SIG-M5 (cell line): ENCODE measurements at places on chromosomes 7 and 10.

- DNase-seq = no peak
These were observed 213.5 kb upstream of the TMEM229A start for GRCh38 chr7:124246262-124246863.

DNA sequence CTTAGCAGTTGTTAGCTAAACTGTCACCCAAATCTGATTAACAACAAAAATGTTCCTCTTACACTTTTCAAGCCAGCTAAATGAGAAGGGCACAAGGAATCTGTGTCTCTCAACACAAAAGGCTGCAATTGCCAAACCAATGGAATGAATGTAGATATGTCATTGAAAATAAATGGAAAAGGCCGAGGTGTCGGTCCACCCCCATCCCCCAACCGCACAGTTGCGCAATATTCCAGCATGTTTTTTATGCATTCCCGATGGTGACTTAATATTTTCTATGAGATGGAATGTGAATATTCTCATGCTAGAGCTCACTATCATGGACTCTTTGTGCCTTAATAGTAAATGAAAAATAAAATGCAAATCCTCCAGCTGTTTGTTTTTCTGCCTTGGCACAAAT lies 181.6 kb upstream of the LRGUK start:
- DNase-seq = no peak

DNA sequence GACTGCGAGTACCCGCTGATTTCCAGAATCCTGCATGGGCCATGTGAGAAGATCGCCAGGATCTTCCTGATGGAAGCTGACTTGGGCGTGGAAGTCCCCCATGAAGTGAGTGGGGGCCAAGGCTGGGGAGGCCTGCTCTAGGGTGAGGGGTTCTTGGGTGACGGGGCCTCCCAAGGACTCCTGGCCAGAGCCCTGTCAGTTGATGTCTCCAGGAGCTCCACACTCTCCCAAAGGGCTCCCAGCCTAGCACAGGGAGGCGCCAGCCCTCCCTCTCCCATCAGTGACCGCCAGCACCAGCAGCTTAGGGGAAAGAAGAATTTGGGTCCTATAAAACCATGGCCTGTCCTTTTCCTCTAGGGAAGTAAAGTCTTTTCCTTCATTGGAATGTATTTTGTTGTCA lies 9.8 kb upstream of the ZNF22 start:
- no peak for DNase-seq

DNA sequence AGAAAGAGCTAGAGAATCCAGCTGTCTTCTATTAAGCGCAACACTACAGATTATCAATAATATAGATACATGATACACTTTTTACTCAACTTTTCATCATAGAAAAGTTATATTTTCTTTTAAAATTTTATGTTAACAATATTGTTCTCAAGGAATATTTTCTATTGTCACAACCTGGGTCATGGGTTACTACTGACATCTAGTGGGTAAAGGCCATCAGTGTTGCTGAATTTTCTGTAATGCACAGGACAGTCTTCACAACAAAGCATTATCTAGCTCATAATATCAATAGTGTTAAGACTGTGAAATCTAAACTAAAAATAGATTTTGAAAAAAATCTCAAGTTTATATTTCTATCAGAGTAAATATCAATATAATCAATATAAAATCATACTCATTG lies 209.8 kb downstream of the ZNF33B start:
- DNase-seq = no peak

GRCh38 chr7:41313171-41313570 lies 389.7 kb downstream of the INHBA start:
- DNase-seq = no peak

GRCh38 chr7:117043108-117043825 lies 90.0 kb downstream of the ST7 start:
- no peak for DNase-seq

DNA sequence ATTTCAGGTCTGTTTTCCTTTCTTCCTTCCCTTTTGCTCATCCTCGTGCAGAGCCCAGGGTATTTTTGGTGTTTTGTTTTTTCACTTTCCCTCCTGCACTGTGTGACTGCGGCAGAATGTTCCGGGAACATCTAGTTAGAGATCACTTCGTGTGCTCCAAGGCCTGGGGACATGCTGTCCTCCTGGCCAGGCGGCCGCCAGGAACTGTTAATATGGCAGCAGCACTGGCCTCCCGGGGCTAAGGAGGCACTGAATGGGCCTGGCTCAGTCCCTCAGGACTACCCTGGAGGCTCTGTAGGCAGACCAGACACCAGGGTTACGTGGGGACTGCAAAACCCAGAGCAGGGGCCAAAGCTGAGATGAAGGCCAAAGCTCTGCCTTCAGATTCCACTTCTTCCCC lies 43.1 kb upstream of the TCF7L2 start:
- DNase-seq = no peak

GRCh38 chr10:60572511-60573194 lies 183.0 kb upstream of the ANK3 start:
- DNase-seq = no peak

DNA sequence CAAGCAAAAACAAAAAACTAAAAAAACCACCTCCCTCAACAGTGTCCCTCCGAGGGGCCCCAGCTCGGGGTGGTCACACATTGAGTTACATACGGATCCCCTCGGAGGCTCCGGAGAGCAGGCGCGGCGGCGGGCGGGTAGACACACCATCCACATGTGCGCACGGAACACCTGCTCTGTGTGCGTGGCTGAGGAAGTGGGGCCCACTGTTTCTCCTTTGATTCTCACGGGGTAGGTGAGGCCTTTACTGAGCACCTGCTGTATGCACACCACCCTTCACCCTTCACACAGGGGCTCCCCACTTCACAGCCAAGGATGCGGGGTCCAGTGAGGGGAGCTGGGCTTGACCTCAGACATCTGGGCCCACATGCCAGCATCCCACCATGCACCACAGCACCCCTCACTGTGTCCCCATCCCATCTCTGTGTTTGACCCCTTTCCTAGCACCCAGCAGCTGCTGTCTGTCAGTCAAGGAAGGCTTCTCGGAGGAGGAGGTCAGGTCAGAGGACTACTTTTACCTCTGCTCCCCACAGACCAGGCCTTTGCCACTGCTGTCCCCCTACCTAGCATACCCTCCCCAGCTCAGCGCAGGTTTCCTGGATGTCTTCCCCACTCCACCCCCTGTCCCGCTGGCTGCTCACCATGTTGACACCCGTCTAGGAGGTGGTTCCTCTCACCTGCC lies 71.1 kb downstream of the MICALL2 start:
- DNase-seq = no peak

DNA sequence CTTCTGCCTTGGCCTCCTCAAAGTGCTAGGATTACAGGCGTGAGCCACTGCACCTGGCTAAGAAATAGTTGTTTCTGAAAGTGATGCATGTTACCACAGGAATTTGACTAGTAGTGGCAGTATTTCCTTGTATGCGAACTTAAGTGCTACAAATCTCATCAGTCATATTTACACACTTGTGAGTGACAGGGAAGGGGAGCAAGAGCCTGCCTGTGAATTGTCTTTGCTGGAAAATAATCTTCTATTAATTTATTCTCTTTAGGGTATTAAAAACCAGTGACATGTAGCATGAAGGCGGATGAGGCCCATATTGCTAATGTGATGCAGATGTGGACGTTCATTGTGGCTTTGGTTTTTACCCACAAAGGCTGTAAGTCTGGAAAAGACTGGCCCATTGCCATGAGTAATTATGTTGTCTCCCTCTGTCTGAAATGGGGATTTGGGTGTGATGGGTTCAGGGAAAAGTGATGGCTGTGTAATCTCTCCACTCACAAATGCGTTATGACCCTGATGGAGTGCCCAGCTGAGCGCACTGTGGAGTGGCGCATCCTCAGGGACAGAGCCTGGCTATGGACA lies 97.6 kb downstream of the CCNY start:
- DNase-seq = no peak

DNA sequence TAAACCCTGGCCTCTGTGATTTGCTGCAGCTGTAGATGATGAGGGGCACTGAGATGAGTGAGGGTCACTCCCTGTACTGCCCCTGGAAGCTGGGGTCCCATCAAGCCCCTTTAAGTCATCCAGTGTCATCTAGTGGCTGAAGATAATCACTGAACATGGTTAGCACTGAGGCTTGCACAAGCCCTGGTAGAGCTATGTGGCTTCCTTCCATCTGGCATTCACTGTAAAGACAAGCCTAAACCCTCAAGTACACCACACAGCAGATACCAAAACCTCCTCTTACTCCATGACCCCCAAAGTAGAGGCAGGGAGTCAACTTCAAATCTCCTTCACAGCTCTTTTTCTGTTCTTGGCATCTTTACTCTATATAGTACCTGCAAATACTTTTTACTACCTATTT lies 72.7 kb upstream of the MRLN start:
- DNase-seq = no peak

- DNase-seq = no peak
These were observed 117.4 kb downstream of the MAPK8 start for GRCh38 chr10:48423884-48424283.

GRCh38 chr10:80382989-80383388 lies 25.4 kb upstream of the PRXL2A start:
- DNase-seq = no peak

DNA sequence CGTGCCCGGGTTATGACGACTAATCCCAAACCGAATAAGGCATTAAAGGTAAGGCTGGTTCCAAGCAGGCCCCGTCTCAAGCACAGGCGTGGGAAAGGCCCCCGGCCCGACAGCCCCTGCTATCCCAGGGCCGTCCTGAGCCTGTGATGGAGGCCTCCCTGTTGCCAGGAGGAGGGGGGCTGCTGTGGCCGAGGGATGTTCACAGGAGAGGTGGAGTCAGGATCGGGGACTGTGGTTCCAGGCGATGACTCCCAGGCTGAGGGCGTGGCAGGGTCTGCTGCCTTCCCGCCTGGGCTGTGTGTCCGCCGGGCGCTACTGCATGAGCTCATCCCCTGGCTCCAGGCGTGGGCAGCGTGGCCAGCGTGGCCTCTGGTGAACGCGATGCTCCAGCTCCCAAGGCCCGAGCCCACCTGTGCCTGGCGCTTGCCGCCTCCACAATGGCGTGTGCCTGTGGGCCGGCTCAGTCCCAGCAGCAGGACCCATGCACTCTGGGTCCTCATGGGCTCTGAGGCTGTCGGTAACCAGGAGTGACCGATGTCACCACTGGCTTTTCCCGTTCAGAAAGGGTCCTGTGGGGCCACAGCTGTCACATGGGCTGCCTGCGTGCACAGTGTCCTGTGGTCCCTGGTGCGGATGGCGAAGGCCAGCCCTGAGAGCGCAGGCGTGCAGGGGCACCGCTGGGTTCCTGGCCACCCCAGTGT lies 8.8 kb downstream of the MAFK start:
- DNase-seq = no peak

DNA sequence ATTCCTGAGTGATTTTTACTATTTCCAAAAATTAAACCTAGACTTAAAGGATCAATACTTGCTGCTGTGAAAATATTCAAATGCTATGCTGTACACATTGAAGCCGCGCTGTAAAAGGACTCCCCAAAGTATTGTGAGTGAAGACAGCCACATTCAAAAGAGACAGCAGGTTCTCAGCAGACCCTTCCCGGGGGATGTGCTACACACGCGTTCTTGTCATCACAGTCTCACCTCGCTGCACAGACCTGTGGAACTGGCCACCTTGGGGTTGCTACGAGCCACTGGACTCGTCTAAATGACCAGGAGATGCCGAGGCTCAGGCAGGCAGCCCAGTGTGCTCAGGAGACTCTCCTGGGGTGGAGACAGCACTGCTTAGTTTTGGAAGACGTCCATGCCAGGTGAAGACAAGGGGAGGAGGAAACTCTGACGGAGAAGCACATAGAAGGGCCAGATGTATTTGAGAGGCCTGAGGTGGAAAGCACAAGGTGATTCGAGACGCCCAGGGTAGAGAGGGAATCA lies 367.7 kb upstream of the SHH start:
- no peak for DNase-seq

DNA sequence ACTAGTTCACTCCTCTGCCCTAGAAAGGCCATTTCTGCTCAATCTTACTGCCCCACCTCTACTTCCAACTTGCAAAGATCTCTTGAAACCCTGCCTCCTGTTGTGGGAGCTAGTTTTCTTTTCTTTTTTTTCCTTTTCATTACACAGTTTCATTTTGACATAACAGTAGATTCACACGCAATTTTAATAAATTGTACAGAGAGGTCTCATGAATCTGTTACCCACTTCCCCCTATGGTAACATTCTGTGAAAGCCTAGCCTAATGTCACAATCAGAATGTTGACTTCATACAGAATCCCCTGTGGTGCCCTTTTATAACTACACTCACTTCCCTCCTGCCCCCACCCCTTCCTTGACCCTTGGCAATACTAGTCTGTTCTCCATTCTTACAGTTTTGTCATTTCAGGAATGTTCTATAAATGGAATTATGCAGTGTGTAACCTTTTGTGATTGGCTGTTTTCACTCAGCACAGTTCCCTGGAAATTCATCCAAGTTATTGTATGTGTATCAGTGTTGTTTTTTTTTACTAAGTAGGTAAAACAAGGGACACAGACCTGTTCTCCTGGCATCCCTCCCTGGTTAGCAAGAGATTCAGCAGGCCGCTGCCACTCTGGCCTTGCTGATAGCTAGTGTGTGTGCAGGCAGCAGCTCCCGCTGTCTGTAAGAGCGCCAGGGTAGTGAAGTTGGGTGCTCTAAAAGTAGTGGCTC lies 21.5 kb downstream of the CHST3 start:
- DNase-seq = no peak

GRCh38 chr10:103510046-103510685 lies 16.7 kb downstream of the NEURL1 start:
- DNase-seq = no peak

- no peak for DNase-seq
These were observed 234.1 kb upstream of the YAE1 start for GRCh38 chr7:39332142-39332541.

GRCh38 chr7:35430547-35431153 lies 176.8 kb upstream of the TBX20 start:
- DNase-seq = no peak

- no peak for DNase-seq
These were observed 69.6 kb upstream of the VWC2 start for GRCh38 chr7:49703881-49704280.

DNA sequence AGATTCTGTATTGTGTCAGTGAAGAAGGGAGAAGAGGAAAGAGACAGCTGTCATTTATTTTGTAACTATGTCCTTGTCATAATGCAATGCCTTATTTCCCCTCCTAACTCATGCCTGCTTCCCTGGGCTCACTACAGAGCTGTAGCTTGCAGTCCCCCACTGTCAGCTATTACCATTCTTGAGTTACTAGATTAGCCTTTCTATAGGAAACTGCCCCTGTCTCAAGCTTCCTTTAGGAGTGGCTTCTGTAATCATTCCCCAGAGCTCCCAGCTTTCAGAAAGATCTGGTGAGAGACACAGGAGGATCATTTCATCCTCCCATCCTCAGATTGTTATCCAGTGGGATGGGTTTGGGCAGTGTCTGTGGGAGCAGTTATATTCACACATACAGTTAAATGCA lies 32.4 kb upstream of the SMKR1 start:
- DNase-seq = no peak
